ENCODE measurements at places on chromosomes 4 and X.

GRCh38 chr4:40412866-40413795 lies 78.0 kb downstream of the CHRNA9 start:
- no peak for DNase-seq

- no peak for DNase-seq
Observed at GRCh38 chrX:29587107-29587506, 628.3 kb upstream of the MAGEB2 start.

DNA sequence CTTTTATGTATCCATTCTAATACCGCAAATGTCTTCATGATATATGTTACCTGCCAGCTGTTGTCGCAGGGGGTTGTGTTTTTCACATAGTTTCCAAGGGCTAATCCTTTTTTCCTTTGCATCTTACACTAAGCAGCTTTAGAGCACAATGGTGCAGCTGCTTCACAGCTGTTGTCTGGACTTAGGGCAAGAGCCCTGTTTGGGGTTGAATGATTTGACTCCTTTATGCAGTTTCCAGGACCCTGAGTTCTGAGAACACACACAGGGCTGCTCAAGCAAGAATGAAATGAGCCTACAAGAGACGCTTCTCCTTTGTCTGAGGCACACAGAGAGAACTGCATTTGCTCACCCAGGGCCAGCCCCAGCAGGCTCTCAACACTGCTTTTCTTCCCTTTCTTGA lies 20.2 kb downstream of the CCNG2 start:
- no peak for DNase-seq

DNA sequence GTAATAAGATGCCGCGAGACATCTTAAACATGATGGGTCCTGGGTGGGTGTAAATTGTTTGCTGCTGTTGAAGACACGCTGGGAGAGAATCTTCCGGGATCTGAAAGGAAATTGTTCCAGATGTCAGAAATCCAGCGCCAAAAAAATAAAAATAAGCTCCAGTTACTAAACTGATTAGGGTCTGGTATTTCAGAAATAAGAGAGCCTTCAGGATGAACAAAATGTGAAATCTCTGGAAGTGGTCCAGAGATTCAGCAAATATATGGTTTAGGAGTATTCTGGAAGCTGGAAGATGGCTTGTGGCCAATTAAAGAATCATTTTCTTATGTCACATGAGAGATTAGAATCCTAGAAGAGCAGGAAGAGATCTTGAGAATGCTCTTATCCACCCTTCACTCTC lies 75.8 kb upstream of the NHS start:
- no peak for DNase-seq

DNA sequence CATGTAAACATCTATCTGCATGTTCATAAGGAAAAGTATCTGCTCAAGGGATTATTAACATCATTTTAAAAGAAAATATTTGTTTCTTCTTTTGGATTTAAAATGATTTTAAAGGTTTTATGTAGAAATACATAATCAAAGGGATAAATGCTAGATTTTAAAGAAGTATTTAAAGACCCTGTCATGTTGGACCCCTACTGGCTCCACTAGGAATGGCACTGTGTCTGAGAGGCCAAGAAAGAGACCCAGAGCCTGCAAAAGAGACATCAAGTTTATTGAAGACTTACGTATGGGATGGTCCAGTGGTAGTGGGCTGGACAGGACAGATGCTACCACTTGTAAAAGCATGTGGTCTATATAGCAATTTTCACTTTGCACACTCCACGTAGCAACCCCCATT lies 78.7 kb upstream of the PCDH18 start:
- no peak for DNase-seq

DNA sequence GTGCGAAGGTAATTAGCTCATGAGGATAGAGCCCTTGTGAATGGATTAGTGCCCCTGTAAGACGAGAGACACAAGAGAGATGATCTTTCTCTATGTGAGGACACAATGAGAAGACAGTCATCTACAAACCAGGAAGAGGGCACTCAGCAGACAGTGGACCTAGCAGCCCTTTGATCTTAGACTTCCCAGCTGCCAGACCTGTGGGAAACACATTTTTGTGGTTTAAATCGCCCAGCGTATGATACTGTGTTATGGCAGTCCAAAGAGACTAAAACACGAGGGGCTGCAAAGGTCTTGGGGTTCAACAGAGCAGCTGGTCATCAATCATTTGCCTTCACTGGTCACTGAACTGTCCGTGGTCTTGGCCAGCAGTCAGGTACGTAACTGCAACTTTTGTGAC lies 9.2 kb upstream of the SYNPO2 start:
- no peak for DNase-seq

DNA sequence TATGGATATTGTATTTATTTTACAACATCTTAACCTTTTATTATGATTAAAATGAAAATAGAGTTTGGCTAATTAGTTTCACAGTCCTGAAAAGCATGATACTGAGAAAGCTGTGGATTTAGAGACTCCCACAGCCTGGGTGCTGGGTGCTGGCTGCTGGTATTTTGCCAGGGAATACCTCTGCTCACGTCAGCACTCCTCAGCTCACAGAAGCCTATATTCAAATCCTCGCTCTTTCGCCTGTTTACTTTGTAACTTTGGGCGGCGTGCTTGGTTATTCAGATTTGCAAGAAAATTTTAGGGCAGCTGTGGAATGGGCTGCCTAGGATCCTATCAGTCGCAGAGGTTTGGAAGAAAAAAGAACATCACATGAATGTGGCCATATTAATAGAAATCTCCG lies 261.8 kb downstream of the DCTD start:
- DNase-seq: no peak

DNA sequence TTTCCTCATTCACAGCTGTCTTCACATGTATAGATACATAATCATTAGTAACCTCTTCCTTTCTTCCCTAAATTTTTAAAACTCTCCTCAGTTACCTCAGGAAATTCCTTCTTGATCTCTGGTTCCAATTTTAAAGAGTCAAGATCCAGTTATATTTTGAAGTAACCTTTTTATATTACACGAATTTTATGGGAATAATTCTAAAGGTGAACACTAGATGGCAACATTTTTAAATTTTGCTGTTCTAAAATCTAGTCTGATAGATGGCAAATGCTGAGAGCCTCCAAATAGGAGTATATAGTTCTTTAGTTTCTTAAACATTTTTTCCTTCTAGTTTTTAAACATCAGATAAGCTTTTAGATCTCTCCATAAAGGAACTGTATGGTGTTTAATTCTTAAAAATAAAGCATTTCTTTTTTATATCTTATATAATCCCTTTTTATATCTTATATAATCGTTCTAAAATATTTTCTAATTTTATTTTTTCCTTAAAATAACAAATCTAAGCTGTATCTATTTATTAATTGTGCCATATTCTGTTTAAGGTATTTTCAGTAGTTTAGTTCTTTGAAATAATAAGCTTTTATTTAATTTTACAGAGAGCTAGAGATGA lies 37.9 kb upstream of the PAPSS1 start:
- DNase-seq: no peak

DNA sequence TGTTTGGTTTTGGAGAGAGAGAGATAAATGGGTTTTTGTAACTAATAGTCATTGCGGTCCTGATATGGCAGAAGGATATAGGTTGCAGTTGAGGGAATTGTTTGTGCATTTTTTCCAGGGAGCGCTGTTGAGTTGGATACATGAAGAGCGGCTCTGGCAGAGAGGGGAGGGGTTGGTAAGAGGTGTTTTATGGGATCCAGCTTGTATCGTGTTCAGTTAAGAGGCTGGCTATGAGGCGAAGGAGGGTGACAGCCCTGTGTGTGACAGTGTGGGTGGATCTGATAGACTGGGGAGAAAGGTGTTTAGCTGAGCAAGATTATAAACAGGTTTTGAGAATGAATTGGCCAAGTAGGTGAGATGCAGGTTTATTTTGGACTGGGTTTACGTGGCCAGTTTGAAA lies 1.5 kb downstream of the SPANXN4 start:
- DNase-seq: no peak

DNA sequence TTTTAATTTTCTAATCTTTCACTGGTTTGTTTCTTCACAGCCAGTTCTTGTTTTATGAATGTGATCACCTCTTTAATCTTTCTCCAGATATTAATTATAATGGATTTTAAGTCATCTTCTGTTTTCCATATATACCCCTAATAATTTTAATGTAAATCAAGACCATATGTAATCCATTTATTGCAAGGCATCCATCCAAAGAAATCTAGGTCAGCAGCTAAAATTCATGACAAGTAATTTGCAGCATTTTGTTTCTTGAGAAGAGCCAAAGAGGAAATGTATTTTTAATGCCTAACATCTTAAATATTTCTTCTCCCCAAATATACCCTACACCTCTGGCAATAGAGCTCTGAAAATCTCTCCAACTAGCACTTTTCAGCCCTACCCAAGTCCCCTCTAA lies 81.1 kb downstream of the SUPT20HL2 start:
- DNase-seq: no peak

DNA sequence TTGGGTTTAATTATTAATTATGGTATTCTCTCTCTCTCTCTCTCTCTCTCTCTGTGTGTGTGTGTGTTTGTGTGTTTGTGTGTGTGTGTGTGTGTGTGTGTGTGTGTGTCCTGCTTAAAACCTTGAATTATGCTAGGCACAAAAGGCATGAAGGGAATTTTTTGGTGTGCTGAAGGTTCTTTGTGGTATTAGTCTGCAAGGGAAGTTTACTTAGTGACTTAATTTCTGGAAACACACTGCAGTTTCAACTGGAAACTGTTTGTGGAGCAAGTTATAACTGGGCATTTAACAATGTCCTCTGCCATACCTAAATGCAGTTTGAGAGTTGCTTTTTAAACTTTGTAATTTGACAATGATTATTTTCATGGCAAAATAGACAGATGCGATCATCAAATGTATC lies 111.7 kb downstream of the FRMPD4 start:
- DNase-seq: no peak

DNA sequence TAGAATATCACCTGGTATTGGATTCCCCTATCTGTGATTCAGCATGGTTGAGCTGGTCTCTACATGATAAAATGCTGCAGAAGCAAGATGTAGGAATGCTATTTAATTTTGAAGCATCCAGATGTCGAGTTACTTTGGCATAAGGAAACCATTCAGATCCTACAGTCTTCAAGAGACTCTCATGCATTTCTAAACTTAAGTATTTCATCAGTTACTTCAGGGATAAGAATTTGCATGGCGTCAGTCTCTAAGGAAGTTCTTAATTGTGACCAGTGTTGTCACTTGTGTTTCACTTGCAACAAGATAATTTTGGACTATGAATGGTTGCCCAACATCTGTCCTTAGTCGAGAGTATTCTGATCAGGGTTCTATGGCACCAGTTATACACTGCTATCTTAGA lies 192.4 kb downstream of the CCNG2 start:
- DNase-seq: no peak

DNA sequence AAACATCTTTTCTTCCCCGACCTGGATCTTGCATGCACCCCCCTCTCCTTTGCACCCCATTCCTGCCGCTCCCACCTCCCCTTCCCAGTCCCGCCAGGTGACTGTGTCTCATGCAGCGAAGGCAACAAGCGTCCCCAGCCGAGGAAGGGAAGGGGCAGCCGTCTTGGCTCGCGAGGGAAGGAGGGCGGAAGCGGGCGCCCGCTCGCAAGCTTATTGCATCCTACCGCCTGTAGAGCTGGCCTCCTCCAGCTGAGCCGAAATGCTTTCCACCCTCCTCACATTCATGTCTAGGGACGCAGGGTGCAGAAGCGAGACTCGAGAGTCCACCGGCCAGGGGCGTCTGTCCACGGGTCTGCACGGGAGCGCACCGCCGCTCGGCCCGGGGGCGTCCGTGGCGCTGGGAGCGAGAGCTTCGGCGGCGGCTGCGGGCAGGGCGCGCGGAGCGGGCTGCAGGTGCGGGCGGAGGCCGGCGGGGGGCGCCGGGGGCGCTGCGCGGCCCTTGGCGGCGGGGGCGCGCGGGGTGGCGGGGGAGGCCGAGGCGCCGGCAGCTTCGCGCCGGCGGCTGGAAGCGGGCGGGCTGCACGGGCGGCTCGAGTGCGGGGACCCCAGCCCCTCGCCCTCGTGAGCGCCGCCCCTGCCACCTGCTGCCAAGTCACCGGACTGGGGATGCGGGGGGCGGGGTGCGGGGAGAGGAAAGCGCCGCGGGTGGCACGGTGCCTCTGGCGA lies at the start of gene KCNIP4:
Gene KCNIP4 (minus strand): TSS at position 426 of the 726 bp plus-strand sequence.
- no peak for DNase-seq

GRCh38 chr4:88295656-88296055 lies 11.3 kb upstream of the PPM1K start:
- DNase-seq: no peak

GRCh38 chr4:19544446-19545125 lies 707.1 kb upstream of the SLIT2 start:
- no peak for DNase-seq

Data from omental fat pad (tissue), 4 donors.